Activated T-cell treated with anti-CD3 and anti-CD28 coated beads for 1 hour (primary cell): ENCODE measurements at places on chromosomes 4 and X.
A peak's percentile ranks its signal among the peaks of the same experiment; 100 is the strongest.

- DNase-seq = no peak
These were observed 18.8 kb upstream of the COL25A1 start for GRCh38 chr4:109321232-109321631.

DNA sequence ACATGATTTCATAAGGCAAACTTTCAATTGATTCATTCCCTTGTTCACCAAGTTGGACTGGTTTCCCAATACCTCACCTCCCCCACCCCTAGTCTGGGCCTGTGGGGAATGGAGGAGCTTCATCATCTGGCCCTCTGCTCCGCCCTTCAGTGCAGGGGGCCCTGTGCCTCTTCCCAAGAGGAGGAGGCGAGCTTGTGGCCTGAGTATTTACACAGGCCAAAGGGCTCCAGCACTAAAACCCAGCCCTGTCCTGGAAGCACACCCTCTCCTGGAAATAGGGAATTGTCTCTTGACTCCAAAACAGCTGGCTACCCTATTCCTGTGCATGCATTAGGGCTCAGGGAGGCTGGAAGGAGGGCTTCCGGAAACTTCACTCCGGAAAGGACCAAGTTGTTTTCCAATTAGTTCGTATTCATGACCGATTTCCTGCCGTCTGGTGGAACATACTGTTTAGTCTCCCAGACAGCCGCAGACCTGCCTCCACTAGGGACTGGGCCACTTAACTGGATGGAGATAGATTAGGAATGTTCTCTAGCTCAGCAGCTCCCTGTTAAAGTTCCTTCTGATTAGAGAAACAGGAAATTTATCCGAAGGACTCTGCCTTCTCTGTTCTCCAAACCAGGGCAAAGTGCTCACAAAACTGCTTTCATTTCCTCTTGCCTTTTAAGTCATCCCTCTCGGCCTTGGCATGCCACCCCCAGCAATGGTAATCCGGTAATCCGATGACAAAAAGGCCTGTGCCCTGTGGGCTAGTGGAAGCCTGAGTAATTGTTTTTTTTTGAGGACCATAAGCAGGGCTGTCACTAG lies 5.8 kb downstream of the SRPX2 start:
- DNase-seq = no peak

- peak; percentile 32 for DNase-seq
These were observed 89.4 kb upstream of the TRIM2 start for GRCh38 chr4:153114771-153115321.

DNA sequence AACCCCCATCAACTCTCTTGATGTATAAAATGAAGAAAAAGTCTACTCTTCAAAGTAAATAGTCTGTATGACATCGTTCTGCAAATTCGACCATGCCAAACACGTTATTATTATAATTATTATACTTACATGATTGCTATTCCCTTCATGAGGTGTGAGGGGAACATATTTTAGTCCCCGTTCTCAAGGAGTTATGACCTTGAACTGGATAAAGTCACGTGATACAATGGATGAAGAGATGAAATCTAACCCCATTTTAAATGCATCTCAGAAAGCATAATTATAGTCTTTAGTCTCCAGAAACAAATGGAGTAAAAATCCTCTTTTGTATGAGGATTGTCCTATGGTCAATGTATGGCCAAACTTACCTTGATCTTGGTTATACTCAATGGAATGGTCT lies 250.3 kb downstream of the HS3ST1 start:
- no peak for DNase-seq

GRCh38 chrX:70262952-70263567 lies 3.1 kb upstream of the P2RY4 start:
- no peak for DNase-seq

GRCh38 chr4:102219129-102219528 lies 126.2 kb downstream of the SLC39A8 start:
- no peak for DNase-seq

- no peak for DNase-seq
These were observed 150.5 kb downstream of the VCX3A start for GRCh38 chrX:6384371-6384770.

DNA sequence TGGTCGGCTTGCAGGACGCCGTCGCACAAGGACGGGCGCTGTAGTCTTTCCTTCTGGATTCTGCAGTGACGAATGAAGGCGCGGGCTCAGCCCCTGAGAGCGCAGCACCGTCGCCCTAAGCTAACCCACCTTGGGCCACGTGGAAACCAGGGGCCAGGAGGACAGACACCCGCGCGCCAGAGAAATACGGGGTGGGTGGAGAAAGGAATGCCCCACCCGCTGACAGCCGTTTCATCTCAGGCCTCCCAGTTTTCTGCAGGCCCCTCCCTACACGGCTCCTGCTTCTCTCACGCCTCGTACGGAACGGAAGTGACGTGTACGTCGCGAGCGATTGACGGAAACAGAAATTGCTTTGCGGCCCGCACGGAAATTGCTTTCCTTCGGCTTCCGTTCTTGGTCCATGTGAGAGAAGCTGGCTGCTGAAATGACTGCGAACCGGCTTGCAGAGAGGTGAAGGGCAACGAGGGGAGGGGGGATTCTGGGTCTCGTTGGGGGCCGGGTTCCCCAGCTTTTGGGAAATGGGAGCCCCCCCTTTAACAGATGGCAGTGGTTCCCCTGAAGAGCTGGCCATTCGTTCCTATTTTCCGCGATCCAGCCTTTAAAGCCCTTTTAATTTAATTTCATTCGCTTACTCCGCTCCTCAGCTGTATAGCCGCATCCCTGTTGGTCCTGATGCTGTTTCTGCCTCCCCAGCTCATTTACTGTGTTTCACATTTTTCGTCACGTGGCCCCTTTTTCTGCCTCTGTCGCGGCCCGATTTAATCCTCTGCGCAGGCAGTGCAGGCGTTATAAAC lies at the start of gene UTP14A:
UTP14A (plus strand) TSS at position 378 of the 794 bp plus-strand sequence; CDS start at position 425, 47 bp downstream.
- DNase-seq = peak; percentile 63

- DNase-seq = no peak
These were observed 100.9 kb downstream of the MAGEB17 start for GRCh38 chrX:16268206-16268605.

DNA sequence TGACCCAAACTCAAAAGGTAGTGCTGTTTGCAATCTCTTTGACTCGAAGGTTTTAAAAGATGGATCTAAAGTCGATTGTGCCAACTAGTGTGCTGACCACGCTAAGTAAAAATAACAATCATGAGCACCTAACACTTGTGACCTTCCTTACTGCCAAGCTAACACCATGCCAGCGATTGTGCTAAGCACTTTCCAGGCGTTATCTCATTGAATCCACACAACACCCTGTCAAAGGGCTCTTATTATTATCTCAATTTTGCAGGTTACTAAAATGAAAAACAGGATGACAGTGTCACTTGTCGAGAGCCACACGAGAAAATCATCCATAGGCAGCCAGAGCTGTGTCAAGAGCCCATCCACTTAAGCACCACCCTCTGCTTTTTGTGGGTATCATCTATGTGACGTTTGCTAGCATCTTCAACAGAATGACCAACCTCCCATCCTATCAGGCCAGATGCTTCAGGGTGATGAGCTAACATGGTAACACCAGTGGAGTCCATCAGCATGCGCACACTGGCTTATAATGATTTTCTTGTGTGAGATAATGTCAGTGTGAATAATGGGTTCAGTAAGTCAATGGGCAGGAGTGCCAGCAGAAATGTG lies 893 bp upstream of the GAB3 start:
- no peak for DNase-seq

DNA sequence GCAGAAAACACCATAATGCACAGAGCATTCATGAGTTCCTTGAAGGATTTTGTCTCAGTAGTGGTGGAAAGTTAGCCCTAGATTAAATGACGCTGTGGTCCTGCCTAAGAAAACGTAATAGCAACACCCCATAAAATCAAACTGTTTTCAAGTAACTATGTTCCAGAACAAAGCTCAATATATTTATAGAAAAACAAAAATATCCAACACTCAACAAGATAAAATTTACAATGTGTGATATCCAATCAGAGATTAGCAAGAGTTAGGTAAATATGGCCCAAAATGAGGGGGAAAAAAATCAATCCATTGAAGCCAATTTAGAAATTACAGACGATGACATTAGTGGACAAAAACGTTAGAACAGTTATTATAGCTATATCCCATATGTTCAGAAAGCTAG lies 9.9 kb upstream of the GAB1 start:
- no peak for DNase-seq

GRCh38 chrX:132592880-132593279 lies 104.0 kb upstream of the MBNL3 start:
- DNase-seq = no peak

DNA sequence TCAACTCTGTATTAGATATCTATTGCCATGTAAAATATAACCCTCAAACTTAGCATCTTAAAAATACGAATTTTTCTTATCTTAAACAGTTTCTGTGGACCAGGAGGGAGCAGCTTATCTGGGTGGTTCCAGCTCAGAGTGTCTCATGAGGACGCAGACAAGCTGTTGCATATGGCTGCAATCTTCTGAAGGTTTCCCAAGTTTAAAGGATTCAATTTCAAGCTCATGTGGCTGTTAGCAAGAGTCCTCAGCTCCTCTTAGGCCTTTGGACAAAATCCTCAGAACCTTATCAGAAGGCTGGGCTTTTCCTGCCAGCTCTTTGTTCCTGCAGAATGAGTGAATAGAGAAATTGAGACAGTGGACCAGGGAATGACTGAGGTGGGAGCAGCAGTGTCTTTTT lies 2.8 kb upstream of the CTSO start:
- no peak for DNase-seq

DNA sequence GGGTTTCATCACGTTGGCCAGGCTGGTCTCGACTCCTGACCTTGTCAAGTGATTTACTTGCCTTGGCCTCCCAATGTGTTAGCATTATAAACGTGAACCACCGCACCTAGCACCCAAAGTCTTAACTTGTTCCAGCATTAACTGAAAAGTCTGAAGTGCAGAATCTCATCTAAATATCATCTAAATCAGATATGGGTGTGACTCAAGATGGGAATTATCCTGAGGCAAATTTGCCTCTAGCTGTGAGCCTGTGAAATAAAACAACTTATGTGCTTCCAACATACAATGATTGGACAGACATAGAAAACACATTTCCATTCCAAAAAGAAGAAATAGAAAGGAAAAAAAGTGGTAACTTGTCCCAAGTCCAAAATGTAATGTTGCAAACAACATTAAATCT lies 641.1 kb upstream of the ATOH1 start:
- no peak for DNase-seq

DNA sequence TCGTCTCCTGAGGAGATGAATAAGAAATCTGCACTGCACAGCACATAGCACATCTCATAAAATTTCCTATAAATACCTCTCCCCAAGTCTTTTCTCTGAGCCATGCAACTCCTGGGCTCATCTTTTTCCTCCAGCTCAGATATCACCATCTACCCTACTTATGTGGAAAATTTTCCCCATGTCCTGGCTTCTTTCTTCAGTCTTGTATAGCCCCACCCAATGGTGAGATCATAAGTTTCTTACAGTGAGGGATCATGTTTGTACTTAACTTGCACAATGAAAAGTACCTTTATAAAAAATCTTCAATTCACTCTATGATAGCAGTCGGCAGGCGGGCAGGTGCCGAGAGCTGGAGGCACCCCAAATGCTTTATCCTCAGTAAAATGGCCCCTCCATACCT lies 198.6 kb upstream of the S100G start:
- no peak for DNase-seq

GRCh38 chr4:80305466-80305865 lies 30.1 kb upstream of the CFAP299 start:
- no peak for DNase-seq

DNA sequence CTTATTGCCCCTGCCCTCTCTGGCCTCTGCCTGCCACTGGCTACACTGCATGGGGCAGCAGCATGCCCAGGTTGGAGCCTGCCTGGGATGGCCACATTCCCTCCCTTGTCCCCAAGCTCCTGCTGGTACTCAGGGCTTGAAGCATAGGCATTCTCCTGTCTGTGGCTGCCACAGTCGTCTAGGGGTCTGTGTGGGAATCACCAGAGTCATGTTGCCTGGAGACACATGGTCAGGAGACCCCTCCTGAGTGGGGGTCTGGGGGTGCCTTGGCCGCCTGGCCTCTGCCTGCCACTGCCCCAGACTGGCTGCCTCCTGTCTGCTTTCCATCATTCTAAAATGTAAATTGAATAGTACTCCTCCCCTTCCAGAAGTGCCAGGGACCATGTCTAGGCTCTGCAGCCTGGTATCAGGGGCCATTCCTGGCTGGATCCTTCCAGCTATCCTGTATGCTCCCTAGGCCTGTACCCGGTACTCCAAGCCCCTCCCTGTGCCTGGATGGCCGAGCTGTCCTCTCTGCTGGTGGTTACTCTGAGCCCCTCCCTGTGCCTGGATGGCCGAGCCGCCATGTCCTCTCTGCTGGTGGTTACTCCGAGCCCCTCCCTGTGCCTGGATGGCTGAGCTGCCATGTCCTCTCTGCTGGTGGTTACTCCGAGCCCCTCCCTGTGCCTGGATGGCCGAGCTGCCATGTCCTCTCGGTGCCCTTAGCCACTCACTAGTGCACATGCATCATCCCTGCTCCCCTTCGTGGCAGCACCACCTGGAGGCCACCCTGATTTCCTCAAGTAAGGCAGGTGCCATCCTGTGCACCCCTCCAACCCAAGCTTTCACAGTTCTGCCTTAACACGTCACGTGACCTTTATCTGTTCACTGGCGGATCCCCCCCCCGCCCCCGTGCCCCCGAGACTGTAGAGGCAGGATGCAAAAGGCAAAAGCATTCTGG lies 5.5 kb upstream of the NKX1-1 start:
- DNase-seq = no peak
